NCI-H2081 treated with DMSO at 0.1 percent for 48 hours (cell line): ENCODE measurements at places on chromosomes 3 and 15.

DNA sequence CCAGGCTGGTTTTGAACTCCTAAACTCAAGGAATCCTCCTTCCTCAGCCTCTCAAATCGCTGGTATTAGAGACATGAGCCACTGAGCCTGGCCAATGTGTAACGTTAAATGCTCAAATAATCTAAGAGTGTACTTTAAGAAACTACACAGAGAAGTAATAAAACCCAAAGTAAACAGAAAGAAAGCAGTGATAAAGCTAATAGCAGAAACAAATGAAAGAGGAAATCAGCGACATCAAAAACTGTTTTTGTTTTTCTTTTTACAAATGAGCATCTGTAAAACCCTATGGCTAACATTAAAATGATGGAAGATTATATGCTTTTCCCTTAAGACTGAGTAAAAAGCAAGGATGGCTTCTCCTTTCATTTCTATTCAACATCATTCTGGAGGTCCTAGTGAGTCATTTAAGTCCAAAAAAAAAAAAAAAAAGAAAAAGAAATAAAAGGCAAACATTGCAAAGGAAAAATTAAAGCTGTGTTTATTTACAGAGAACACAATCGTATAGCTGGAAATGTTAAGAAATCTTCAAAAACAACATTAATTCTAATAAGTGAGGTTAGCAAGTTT is 36.8 kb upstream of the FNDC3B start:
- no peak for DNase-seq

- DNase-seq, result peak; percentile 81
These were observed 294.0 kb upstream of the ATP10A start for GRCh38 chr15:26157081-26157480.

DNA sequence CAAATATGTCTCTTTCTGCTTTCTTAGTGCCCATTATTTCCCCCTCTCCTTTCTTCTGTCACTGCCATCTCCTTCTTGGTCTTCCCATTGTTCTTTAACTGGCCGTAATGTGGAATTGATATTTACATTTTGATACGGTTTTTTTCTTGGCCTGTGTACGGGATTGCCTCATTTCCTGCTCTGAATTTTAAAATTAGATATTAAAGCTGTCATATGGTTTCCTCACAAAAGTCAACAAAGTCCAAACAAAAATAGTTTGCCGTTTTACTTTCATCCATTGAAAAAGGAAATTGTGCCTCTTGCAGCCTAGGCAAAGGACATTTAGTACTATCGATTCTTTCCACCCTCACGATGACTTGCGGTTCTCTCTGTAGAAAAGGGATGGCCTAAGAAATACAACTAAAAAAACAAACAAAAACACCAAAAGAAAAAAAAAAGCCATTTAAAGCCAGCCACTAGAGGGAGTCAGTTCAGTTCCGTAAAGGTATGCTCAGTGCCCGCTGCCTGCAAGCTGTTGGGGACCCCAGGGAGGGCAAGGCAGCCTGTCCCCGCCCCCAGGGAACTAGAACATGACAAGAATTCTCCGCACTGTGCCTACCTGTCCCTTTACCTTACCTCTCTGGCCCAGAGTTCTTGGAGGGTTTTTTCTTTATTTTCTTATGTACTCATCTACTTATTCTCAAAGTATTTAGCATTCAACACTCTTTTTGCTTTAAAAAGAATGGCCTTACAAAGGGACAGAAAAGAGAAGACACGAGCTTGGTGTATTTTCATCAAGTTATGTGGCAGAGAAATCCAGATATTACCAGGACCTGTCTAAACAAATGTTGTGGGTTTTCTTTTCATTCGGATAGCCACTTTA is 30.0 kb upstream of the NR2E3 start:
- DNase-seq, result no peak

DNA sequence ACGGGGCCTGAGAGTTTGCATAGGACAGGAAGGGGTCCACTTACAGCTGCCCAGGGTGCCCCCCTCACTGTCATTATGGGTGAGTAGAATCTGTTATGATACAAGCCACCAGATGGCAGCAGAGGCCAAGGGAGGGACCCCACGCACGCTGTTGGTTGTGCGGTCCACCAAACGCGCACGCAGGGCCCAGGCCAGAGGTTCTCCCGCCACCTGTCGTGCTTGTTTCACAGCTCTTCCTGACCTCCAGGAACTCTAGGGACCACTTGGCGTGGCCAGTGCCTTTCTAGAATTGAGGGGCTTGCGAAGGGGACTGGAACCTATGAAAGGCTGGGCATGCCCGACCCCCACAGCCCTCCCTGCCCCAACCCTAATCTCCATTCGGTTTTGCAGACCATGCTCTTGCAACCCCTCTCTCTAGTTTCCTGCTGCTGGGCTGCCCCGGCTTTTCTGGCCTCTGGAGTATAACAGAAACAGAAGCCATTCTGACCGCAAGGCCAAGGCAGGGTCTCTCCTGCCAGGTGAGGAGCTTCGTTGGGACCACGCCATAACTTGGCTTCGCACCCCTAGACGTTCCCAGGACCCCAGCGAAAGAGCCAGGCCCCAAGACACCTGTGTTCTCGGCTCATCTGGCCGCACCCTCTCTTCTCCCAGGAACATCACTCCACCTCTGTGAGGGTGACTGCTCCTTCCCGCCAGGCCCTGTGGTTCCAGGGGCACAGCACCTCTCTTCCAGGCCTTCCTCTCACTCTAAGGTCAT is 46.0 kb downstream of the ALDH1L1 start:
- DNase-seq, result peak; percentile 16

GRCh38 chr3:139218046-139218445 is 125.8 kb upstream of the MRPS22 start:
- DNase-seq, result no peak

DNA sequence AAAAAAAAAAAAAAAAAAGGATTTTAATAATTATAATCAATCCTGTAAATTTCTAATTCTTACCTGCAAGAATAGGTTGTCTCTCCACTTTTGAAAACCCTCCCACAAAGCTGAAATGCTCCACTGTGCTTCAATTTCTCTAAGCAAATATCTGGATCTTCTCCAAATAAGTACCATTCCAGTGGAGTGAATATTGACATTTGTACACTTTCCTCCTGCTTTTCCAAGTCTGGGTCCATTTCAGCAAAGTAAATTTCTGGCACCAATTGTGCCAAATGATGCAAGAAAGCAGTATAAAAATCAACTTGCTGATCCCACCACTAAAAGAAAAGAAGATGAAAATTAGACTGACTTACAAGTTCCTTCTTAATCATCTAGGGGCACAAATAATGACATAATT is 19.9 kb downstream of the UBR1 start:
- DNase-seq, result no peak

GRCh38 chr3:33717616-33717865 is 513 bp downstream of the CLASP2 start:
- no peak for DNase-seq

DNA sequence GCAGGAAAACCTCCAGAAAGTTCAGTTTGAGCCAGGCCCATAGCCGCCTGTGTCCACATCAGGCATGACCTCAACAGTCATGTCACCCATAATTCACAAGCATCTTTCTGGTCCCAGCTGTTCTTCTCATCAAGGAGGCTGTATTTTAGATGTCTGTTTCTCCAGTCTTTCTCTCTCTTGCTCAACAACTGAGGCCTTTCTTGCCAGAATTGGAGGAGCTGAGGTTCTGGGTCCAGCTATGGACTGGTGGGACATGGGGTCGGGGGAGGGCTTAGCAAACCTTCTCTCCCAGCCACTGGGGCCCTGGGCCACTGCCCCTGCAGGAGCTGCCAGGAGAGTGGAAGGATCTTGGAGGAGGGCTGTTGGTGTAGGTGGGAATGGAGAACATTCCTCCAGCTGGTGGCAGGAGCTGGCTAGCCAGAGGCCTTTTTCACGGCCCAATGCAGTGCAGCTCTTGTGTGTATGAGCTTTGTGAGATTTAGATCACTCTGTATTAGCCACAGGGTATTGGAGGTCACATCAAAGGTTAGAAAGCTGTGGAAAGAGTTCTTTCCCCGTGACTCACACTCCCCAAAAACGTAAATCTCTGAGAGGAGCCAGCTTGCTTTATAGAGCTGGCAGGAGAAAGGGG is 23.5 kb downstream of the MAGEF1 start:
- no peak for DNase-seq

GRCh38 chr3:52854013-52854412 is 19.2 kb upstream of the MUSTN1 start:
- DNase-seq, result no peak

DNA sequence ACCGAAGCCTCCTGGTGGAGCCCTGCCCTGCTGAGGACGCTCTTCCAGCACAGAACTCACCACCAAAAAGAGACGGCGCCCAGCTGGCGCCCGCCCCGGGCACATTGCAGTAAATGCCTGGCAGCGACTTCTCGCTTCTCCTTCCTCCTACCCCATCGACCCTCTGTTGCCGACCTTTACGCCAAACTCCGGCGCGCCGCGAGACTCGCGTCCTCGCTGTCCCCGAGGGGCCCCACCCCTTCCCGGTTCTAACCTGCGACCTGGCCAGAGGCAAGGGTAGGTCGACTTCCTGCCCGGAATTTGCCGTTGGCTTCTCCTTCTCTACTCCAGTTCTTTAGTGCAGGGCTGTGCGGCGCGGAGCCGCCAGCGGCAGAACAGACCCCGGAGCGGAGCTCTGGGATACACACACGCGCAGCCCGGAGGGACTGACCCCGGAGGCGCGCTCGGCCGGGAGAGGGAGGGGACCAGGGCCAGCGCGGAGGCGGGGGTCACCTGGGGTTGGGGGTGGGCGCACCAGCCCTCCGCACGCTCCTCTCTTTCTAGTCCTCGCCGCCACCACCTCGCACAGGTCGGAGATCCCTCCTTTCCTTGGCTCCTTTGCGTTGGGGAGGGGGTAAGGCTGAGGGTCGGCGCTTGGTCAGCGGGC is 226.6 kb upstream of the AZI2 start:
- no peak for DNase-seq

DNA sequence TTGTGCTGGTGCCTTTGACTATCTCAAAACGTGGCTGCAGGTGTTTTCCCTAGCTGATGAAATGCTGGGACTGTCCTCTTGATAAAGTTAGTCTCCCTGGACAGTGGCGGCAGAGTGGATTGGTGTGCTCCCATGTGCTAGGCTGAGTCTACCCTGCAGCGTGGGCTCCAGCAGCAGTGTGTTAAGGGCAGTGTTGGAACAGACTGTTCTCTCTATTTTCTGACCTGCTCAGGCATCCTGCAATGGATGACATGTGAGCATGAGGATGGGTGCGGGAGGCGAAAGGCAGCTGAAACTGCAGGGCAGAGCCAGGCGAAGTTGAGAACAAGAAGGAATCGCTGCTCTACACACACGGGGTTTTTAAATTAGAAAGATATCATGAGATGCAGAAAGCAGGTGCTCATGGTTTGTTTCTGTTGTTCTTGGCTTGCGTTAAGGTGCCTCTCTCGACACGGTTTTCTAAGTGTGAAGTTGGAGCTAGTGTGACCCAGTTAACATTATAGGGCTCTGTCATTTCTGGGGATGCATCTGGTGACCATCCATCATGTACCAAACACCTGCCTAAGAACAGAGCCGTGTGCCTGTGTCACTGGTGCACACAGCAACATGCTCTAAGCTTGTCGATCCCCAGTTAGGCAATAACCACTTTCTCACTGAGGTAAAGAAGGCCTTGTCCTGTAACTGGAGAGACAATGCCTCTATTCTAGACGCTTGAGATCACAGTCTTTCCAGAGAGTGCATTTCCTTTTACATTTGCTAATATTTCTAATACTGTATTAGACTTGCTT is 44.3 kb downstream of the SLCO3A1 start:
- no peak for DNase-seq

- no peak for DNase-seq
These were observed 17.0 kb downstream of the TOPBP1 start for GRCh38 chr3:133644768-133645167.

DNA sequence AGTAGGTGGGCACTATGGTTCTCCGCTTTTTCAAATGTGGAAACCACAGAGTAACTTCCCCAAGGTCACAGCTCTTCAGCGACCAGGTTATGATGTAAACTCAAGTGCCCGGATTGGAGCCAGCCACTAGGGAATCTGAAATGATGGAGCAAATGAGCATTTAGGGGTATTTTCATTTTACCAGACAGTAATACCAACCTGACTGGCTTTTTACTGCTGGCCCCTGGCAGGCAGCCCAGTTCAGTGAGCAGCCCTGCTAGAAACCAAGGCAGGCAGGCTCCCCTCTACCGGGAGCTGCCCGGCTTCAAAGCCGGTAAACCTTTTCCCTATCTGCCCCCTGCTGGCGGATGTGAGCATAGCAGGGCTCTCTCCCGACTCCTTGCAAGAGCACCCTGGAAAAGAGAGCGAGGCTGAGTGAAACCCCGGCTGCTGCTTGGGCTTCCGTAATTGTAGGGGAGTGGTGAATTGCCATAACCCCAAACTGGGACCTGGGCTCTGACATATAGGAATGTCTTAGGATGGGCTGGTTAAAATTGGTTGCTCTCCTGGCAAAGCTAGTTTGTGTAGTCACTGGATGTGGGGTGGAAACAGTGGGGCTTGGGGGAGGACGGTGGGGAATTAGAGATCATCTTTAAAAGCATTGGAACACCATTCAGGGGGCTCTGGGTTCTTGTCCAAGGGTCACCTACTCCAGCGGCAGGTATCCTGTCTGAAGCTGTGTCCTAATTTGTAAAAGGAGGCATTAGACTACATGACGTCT is 98.0 kb upstream of the TNFAIP8L3 start:
- DNase-seq, result peak; percentile 50

GRCh38 chr15:75872403-75872990 is 29.2 kb downstream of the UBE2Q2 start:
- DNase-seq, result no peak

GRCh38 chr3:50242851-50243542 is 7.0 kb downstream of the GNAI2 start:
- no peak for DNase-seq

GRCh38 chr15:25766417-25766816 is 96.7 kb downstream of the ATP10A start:
- no peak for DNase-seq

DNA sequence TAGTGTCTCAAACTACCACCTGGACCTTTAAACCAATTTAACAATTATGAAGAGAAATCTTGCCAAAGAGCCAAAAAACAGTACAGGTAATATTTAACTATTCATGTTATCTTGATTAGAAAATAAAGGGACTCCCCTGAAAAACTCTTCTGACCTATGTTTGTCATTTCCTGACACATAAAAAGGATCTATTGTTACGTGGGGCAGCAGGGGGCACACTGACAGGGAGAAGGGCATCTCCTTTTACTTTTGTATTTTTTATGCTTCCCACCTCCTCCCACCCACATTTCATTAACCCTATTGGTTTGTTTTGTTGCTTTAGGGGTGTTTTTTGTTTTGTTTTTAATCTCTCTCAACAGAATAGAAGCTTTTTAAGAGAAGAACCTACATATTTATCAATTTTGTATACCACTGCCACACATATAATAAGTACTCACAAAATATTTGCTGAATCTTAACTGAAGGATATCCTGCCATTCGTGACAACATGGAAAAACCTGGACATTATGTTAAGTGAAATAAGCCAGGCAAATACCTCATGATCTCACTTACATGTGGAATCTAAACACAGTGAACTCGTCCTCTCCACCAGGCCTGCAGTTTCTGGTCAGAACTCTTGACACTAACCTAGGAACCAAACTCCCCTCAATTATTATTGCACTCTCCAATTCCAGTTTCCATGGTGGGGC is 17.7 kb downstream of the STAG1 start:
- no peak for DNase-seq

DNA sequence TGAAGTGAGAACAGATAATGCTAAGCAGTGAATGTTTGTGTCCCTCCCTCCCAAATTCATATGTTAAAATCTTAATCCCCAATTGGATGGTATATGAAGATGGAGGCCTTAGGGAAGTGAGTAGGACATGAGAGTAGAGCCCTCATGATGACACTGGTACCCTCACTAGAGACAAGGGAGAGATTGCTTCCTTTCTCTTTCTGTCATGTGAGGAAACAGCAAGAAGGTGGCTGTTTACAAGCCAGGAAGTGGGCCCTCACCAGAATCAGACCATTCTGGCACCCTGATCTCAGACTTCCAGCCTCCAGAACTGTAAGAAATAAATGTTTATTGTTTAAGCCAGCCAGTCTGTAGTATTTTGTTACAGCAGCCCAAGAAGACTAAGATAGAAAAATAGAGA is 209.5 kb downstream of the SATB1 start:
- DNase-seq, result no peak
